ENCODE measurements at places on chromosomes 16 and 17.

- DNase-seq, result no peak
These were observed 91.6 kb downstream of the TNFRSF13B start for GRCh38 chr17:16880121-16880842.

DNA sequence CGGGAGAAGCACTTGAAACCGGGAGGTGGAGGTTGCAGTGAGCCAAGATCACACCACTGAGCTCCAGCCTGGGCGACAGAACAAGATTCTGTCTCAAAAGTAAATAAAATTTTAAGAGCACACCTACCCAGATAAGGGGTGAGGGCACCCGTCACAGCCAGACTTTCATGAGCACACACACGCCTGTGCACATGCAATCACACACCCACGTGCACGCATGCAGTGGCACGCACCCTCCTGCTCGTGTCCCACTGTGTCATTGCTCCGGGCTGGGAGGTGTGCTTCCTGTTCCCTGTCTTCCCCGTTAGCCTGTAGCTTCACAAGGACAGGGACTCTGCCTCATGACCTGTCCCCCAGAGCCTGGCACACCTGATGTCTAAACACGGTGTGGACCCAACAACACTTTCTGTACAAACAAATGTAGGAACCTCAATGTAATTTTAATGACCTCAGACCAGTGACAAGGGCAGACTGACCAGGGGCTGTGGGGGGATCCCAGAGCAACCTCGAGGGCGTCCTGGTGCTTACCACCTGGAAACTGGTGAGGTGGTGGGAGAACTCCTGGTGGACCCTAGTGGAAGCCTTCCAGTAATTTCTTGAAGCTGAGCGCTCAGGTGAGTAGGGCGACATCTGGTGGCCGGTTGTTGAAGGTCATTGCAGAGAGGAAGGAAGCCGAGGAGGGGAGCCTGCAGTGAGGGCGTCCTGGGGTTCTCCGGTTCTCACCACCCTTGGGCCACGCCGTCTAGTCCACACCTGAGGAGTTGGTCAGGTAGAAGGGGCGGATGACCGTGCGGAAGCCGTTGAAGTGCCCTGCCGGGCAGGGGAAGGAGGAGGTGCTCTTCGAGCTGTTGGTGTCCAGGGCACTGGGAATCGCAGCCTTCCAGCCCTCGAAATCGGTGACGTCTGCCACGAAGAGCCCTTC, 8.6 kb downstream of the LGALS3BP start:
- peak; percentile 61 for DNase-seq

- no peak for DNase-seq
These were observed 144.1 kb downstream of the SPECC1 start for GRCh38 chr17:20153231-20153630.

DNA sequence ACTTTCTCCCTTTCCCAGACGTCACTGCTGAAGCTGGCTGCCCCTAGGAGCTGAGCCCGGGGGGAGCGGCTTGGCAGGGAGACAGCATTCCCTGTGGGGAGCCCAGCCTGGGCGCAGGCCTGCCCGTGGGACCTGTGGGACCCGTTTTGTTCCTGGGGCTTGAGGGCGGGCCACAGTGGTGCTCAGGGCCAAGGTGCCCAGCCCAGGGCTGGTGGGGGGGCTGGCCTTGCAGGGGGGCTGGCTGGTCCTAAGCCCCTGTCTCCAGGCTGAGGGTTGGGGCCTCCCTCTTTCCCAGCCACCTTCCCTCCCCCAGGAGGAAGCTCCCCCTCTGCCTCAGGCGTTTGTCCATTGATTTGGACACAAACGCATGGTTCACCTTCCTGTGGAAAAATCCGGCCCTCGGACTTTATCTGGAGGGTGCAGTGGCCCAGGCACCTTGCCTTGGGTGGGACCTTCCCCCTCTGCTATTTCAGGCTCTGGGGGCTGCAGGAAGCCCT, 4.4 kb downstream of the NHERF2 start:
- no peak for DNase-seq

- DNase-seq, result no peak
These were observed 35.2 kb downstream of the CFAP20 start for GRCh38 chr16:58094026-58094425.

GRCh38 chr17:82021107-82021899, 1.4 kb downstream of the CENPX start:
- no peak for DNase-seq

DNA sequence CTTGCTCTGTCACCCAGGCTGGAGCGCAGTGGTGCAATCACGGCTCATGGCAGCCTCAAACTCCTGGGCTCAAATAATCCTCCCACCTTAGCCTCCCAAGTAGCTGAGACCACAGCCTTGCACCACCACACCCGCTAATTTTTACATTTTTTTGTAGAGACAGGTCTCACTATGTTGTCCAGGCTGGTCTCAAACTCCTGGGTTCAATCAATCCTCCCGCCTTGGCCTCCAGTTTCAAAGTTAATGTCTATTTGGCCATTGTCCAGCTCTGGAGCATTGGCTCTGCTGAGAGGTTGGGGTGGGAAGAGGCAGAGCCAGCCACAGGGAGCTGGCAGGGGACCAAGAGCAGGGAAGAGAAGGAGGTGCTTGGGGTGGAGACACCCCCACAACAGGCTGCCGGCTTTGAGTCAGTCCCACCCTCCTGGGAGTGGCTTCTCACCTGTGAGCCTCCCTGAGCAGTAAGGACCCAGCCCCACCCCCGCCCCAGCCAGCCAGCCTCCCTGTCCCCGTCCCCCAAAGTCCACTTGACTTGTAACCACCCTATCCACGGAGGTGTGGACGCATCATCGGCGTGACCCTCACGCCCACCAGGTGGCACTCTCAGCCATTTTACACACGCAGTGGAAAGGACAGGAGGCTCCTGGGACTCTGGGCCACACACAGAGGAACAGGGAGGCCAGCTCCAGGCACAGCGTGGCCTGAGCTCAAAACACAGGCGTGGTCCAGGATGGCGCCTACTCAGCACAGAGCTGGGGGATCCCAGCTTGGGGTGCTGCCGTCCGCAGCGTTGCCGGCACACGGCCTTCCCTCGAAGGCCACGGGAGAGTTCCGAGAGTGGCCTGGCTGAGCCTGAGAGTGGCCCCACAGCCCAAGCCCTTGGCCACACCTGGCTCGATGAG, 22.8 kb upstream of the PVALEF start:
- peak; percentile 43 for DNase-seq

- DNase-seq, result no peak
These were observed 1.4 kb downstream of the RETREG3 start for GRCh38 chr17:42607769-42608168.

All from stimulated activated CD8-positive, alpha-beta memory T cell treated with anti-CD3 and anti-CD28 coated beads, Interleukin-2, amount 100 ng/mL, for 48 hours (primary cell).